ENCODE measurements at places on chromosomes 6 and 20.

DNA sequence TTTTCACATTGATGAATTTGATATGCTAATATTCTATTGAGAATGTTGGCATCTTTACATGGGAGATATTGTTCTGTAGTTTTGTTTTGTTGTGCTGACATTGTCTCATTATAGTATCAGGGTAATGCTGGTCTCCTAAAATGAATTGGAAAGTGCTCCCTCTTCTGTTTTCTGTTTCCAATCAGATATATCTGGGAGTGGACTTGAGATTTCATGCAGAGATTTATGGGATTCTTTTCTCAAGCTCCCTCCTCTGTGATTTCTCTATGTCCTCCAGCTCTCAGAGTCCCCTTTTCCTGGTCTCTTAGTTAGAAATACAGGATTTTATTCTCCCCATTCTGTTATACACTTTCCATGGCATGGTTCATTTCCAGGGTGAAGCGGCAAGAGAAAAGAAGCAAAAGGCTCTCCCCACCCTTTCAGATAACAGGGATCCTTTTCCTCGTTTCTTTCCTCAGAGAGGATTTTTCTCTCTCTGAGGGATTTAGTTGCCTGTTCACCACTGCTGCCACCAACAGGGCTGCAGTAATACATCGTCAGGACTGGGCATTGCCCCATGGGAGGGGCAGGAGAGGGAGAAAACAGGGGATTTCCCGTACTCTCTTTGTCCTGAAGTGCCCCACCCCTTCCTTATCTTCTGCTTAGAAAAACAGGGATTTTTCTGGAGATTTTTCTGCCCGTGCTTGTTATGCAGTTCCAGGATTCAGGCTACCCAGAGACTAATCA, 59.3 kb upstream of the STMND1 start:
- DNase-seq = no peak

DNA sequence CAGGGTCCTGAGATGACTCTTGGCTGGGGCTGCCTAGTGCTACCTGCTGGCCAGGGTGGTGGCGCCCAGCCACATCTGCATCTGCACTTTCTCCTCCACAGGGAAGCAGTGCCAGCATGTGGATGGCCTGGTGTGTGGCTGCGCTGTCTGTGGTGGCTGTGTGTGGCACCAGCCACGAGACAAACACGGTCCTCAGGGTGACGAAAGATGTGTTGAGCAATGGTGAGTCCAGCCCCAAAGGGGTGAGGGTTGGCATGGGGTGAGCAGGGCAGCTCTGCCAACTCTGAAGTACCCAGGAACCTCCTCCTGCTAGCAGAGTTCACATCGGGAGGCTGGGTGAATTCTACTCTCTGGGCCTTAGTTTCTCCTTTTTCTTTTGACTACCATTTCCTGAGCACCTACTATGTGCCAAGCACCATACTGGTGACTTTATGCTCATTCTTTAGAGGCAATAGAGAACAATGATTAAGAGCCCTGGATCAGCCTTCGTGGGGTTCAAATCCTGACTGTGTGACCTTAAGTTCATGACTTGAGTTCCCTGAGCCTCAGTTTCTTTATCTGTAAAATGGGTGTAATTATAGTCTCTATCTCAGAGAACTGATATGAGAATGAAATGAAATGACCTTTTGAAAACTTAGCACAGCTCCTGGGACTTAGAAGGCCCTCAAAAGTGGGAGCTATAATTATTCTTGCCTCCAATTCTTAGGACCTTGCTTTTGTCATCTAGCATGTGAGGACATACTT, 2.1 kb downstream of the BPIFB4 start:
- no peak for DNase-seq

- DNase-seq = no peak
Observed at GRCh38 chr20:24969186-24970029, 20.3 kb downstream of the CST7 start.

DNA sequence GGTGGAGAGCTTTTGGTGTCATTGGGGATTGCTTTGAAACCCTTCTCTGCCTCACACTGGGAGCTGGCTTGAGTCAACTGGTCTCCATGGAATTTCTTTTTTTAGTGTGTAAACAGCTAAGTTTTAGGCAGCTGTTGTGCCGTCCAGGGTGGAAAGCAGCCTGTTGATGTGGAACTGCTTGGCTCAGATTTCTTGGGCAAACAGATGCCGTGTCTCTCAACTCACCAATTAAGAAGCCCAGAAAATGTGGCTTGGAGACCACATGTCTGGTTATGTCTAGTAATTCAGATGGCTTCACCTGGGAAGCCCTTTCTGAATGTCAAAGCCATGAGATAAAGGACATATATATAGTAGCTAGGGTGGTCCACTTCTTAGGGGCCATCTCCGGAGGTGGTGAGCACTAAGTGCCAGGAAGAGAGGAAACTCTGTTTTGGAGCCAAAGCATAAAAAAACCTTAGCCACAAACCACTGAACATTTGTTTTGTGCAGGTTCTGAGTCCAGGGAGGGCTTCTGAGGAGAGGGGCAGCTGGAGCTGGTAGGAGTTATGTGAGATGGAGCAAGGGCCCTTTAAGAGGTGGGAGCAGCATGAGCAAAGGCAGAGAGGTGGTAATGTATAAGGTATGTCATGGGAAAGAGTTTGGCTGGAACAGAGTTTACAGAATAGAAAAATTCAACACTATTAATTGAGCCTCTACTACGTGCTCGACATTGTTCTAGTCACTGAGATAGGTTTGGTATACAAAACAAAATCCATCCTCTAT, 31.2 kb downstream of the SRSF3 start:
- DNase-seq = no peak

DNA sequence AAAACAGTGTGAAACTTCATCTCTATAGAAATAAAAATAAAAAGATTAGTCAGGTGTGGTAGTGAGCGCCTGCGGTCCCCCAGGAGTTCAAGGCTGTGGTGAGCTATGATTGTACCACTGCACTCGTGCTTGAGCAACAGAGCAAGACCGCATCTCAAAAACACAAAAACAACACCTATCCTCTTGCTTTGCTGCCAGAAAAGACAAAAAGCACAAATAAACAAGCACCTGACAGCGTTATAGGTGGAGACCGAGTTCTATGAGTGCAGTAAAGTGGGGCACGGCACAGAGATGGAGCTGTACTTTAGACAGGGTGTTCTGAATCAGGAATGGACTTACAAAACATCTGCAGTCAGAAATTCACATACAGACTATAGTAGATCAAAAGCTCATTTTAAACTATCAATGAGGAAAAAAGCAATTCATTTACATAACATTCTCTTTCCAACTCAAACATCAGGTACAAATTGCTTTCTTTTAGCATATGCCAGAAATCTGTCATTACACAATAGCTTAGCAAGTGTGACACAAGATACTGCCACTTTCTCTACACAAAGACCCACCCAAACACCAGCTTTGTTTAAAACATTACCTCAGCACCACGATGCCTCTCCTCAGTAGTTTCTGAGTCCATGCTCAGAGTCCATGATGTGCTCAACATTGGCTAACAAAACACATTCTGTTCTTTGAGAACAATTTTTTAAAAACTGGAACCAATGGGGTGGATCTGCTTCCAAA, 10.1 kb downstream of the EZR start:
- DNase-seq = no peak

DNA sequence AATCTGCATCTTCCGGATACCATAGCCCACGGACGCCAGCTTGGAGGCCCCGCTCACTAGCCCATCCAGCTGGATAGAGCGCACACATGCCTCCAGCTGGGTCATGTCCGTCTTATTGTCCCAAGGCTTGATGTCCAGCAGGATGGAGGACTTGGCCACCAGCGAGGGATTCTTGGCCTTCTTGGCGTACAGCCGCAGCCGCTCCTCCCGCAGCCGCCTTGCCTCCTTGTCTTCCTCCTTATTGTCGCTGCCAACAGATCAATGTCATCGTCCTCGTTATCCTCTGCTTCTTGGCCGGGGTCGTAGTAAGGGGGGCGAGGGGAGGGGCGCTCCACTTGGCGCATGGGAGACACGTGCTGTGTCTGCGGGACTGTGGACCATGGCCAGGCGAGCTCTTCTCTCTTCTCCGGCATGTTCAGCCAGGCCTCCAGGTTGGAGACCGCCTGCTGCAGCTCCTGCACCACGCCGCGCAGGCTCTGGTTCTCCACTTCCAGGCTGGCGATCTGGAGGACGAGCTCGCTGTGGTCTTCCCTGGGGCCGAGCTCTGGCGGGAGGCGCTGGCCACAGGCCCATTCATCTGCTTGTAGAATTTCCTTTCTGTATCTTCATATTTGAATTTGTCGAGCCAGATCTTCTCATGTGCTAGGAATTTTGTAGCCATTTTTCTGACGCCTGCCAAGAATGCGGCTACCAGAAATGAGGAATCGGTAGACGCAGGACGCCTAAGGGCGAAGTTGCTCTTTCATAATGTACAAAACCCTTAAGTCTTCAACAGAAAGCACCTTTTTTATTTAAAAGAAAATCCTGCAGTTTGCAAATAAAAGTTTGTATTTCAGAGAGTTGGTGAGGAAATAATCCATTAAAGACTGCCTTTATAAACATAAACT, 60.1 kb upstream of the PTPRK start:
- DNase-seq = no peak

- DNase-seq = no peak
Observed at GRCh38 chr6:161439093-161439492, 165.2 kb upstream of the AGPAT4 start.

DNA sequence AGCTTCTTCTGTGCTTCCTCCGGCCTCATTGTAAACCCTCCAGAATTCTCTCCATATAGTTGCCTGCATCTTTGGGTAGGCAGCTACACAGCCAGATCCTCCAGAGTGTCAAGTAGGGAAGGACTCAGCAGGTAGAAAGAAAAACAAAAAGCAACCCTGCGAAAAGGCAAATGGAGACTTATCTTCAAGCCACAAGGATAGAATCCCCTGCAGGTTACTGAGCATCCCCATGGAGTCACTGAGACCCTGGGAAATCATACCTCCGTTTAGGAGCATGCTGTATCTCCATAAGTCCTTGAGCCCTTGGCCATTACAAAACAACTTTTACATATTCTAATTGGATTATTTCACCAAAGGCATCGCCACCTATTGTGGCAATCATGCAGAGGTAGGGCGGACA, 28.6 kb downstream of the ALDH8A1 start:
- no peak for DNase-seq

DNA sequence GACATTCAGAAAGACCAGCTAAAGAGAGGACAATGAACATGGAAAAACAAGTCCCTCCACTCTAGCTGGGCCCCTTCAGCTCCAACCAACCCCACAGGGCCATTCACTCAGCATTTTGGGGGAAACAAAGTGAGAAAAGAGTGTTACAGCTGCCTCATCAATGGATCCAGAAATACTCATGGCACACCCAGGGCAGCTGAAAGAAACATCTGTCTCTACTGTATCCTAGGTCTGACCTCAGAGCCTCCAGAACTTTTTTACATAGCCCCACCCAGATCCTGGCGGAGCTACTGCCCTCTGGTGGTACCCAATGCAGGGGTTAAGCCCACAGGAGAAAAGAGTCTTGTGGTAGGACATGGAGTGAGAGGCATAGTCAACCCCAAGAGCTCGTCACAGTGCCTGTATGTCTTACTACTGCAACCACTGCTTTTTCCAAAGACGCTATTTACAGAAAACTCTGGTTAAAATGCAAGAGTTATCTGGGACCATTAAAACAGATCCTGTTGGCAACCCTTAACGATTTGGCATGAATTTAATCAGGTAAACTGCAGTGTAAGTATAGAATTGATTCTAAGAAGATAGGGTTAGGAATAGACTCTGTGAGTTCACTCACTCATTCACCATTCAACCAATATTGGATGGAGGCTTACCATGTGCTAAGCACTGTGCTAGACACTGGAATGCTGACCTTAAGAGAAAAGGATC, 37.4 kb upstream of the FAM83C start:
- DNase-seq = no peak

DNA sequence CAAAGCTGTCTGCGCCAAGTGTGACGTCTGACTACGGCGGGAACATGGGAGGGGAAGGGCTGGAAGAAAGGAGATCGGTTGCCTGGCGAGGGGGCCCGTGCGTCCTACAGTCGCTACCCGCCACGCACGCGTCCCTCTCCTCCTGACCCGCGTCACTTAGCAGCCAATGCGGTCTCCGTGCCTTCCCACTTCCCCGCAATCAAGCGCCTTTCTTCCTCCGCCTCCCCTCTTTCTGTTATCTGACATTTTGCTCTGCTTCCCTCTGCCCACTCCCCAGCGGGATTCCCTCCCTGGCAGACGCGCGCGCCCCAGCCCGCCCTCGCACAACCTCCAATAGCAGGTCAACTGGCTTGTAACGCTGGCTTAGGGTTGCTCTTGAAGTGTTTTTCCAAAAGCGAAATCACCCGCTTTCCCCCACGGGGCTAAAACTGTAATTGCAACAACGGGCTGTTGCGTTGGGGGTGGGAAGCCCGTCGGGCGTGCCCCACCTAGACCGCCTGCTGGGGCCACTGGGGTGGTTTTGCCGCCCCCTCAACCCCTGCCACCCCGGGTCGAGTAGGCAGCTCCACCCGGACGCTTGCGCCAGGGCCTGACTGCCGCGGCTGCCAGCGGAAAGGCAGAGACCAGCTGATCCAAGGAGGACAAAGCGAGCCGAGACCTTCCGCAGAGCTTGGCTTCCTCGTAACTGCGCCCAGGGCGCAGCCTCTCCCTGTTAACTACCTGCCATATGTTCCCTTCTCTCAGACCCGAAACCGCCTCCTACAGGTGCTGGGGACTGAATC, 6.2 kb upstream of the SOX4 start:
- no peak for DNase-seq

- DNase-seq = no peak
Observed at GRCh38 chr20:1934156-1934555, 38.9 kb downstream of the SIRPA start.

DNA sequence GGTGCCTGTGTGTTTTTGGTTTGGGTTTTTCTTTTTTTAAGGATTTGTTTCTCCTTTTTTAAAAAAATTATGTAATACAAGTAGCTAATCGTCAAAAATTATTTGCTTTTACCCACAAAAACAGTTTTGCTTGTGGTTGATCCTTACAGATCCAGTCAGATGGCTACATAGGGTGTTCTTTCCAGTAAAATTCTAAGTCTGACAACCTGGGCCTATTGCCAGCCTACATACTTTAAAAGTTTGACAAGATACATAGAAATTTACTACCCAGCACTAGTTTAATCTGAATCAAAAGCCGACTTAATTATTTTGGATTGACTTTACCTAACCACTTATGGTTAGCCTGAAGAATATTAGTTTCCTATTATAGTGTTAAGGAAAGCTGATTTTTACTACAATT, 2.1 kb upstream of the SOX4 start:
- no peak for DNase-seq

- DNase-seq = no peak
Observed at GRCh38 chr6:11341867-11342266, 109.4 kb upstream of the NEDD9 start.

DNA sequence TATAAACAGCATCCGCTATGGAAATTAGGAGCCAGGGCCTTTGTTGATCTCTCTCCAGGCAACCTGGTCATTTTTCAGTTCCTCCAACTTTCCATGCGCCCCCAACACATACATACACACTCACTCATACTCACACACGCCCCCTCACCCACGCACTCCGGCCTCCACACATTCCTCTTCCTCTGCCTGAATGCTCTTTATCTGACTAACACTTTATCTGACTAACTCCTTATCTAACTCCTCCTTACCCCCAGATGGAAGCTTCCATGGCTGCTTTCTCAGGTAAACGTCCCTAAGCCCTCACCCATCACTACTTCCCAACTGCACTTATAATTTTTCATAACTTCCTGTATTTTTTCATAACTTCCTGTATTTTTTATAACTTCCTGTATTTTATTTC, 17.4 kb downstream of the CASS4 start:
- no peak for DNase-seq

- DNase-seq = no peak
Observed at GRCh38 chr6:138772596-138773176, 883 bp upstream of the CCDC28A start.
